ENCODE measurements at places on chromosomes 5 and 9. TPM values are rescaled to one million over a fixed set of nuclear protein-coding genes. Genes with fewer than 3 reads are reported as not detected.

DNA sequence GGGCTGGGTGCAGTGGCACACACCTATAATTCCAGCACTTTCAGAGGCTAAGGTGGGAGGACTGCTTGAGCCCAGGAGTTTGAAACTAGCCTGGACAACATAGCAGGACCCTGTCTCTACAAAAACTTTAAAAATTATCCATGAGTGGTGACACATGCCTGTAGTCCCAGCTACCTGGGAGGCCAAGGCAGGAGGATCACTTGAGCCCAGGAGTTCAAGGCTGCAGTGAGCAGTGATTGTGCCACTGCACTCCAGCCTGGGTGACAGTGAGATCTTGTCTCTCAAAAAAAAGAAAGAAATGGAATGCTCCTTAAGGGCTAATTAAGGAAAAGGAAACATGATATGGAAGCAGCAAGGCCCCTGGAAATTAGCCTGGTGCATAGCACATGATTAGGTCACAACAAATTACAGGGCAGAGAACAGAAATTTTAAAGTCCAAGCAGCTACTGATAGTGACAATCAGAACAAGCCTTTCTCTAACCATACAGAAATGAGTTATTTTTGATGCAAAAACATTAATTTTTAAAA, 19.5 kb downstream of the ANKH start:
- no peak for DNase-seq

DNA sequence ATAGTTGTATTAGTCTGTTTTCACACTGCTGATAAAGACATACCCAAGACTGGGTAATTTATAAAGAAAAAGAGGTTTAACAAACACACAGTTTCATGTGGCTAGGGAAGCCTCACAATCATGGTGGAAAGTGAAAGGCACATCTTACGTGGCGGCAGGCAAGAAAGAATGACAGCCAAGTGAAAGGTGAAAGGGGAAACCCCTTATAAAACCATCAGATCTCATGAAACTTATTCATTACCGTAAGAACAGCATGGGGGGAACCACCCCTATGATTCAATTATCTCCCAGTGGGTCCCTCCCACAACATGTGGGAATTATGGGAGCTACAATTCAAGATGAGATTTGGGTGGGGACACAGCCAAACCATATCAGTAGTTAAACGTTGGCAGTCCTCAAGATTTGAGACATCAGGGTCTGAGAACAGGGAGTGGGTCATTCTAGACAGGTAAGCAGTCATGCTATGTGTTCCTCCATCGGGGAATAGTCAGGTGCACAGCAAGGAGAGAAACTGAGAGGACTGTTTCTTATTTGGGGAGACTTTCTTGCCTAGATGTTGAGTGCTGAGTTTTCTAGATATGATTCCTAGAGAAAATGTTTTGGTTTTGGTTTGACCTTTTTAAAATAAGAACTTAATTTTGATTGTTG, 45.8 kb upstream of the ENTREP1 start:
- DNase-seq, result no peak

DNA sequence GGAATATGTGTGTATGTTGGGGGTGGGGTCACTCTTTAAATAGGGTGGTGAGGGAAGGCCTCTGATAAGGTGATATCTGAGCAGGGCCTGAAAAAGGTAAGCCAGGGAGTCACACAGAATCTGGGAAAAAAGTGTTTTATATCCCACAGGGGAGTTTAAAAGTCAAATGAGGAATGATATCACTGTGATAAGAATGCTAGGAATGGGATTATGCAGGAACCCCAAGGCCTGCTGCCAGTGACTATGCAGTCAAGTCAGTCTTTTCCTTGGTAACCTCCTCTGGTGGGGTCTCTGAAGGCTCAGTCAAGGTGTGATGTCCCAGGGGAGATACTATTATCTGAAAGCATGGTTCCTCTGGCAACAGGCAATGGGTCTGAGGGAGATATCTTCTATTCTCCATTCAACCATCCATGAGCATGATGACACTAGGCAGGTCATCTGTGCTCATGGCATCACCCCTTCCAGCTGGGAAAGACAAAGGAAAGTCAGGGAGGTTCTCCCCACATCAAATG, 53.5 kb downstream of the GRIA1 start:
- no peak for DNase-seq

DNA sequence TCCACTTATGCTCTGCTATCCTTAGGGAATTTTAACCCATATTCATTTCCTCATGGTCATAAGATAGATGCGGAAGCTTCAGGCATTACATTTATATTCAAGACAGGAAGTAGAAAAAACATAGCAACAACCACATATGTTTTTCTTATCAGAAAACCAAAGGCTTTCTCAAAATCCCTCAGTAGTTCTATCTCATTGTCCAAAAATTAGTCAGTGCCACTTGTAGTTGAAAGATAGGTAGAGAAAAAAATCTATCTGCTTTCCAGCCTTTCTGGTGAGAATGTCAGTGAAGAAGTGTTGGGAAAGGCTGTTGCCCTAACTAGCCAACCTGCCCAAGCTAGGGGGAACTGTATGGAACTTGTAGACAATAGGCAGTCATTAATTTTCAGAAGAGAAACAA, 23.5 kb upstream of the MOCS2 start:
- DNase-seq, result no peak

The KIF20A gene
- 60.0 TPM for total RNA-seq

All from fibroblast of villous mesenchyme (primary cell).